Effector memory CD8-positive, alpha-beta T cell (primary cell): ENCODE measurements at places on chromosomes 1 and 21.

GRCh38 chr1:228852024-228852423 is 116.7 kb downstream of the RHOU start:
- H3K27ac ChIP-seq = no peak overlapping the region
- H3K4me3 ChIP-seq = no peak overlapping the region
- H3K27me3 ChIP-seq = no peaks in the 10 kb centered on the region

DNA sequence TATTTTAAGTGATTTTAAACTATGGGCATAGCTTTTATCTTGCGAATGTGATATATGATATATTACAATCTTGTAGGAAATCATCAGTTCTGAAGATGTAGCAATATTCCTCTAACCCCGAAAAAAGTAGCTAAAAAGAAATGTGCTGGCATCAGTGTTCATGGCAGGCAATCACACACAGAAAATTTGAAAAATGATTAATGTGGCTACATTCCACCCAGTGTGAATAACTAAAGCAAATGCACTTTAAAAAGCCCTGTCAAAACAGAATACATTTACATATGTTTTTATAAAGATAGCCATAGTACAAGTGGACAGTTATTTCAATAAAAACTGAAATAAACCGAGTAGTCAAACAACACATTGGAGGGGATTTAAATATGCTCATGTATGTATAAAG is 260.2 kb downstream of the HHAT start:
- DNase-seq = no peak
- no peak overlapping the region for H3K4me3 ChIP-seq
- H3K27me3 ChIP-seq = no peaks in the 10 kb centered on the region
- H3K27ac ChIP-seq = no peak overlapping the region
- H3K4me1 ChIP-seq = peaks cover 5% of the 10 kb centered on the region

- H3K27me3 ChIP-seq = peaks cover 20% of the 10 kb centered on the region
- H3K36me3 ChIP-seq = no peaks in the 10 kb centered on the region
- H3K4me3 ChIP-seq = no peak overlapping the region
Observed at GRCh38 chr21:42021371-42022090, 11.4 kb upstream of the ZBTB21 start.

- H3K36me3 ChIP-seq = no peaks in the 10 kb centered on the region
- DNase-seq = no peak
- H3K27me3 ChIP-seq = no peaks in the 10 kb centered on the region
- no peak overlapping the region for H3K27ac ChIP-seq
- no peak overlapping the region for H3K4me3 ChIP-seq
- H3K4me1 ChIP-seq = no peaks in the 10 kb centered on the region
Observed at GRCh38 chr1:76388261-76388660, 313.7 kb downstream of the ST6GALNAC3 start.

- no peaks in the 10 kb centered on the region for H3K36me3 ChIP-seq
- DNase-seq = no peak
- no peak overlapping the region for H3K27ac ChIP-seq
Observed at GRCh38 chr1:180136968-180137356, 17.7 kb upstream of the QSOX1 start.

- peaks cover 11% of the 10 kb centered on the region for H3K27me3 ChIP-seq
- no peak for DNase-seq
- H3K36me3 ChIP-seq = no peaks in the 10 kb centered on the region
- H3K27ac ChIP-seq = no peak overlapping the region
- H3K4me3 ChIP-seq = no peak overlapping the region
Observed at GRCh38 chr1:229716069-229716468, 90.0 kb downstream of the URB2 start.

DNA sequence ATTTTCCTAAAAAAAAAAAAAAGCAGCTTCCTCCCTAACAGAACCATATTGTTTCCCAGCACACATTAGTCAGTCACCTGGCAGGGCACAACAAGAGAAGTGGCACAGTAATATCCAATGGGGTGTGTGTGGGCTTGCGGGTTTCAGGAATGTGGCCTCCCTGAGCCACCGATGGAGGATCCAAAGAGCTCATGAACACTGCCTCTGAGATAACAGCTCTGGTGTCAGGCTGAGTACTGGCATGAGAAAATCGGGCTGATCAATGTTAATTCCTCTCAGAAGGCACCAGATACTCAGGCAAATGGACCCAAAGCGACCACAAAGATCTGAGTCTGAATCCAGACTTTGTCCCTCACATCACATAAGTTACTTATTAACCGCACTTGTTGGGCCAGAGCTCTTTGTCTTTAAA is 2.2 kb upstream of the LYPD8 start:
- no peak for DNase-seq
- H3K27me3 ChIP-seq = peaks cover 31% of the 10 kb centered on the region
- H3K27ac ChIP-seq = no peak overlapping the region
- H3K4me3 ChIP-seq = no peak overlapping the region
- H3K36me3 ChIP-seq = no peaks in the 10 kb centered on the region
- H3K4me1 ChIP-seq = no peaks in the 10 kb centered on the region
